ENCODE measurements at places on chromosomes 7 and 10.

- no peak for DNase-seq
Measured at GRCh38 chr10:93813507-93814465, 56.0 kb downstream of the LGI1 start.

GRCh38 chr10:132166216-132166950, 20.4 kb upstream of the DPYSL4 start:
- DNase-seq, result no peak

DNA sequence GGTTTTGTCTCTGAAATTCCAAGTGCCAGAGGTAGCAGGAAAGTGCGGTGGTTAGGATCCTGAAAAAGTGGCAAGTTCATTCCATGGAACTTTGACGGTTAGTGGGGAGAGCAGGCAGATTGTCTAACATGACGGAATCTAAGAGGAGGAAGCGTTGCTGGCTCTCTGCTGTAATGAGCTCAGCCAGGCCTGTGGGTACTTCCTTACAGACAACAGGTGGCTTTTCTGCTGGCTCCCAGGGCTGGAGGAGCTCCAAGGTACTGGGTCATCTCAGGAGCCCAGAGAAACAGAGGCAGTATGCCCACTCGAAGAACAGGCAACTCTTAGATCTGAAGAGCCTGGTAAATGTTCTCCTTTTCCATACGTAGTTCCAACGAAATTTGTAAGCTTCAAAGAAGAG, 3.1 kb upstream of the AIFM2 start:
- no peak for DNase-seq

- DNase-seq, result no peak
Measured at GRCh38 chr10:14332903-14333302, 2.2 kb upstream of the FRMD4A start.

DNA sequence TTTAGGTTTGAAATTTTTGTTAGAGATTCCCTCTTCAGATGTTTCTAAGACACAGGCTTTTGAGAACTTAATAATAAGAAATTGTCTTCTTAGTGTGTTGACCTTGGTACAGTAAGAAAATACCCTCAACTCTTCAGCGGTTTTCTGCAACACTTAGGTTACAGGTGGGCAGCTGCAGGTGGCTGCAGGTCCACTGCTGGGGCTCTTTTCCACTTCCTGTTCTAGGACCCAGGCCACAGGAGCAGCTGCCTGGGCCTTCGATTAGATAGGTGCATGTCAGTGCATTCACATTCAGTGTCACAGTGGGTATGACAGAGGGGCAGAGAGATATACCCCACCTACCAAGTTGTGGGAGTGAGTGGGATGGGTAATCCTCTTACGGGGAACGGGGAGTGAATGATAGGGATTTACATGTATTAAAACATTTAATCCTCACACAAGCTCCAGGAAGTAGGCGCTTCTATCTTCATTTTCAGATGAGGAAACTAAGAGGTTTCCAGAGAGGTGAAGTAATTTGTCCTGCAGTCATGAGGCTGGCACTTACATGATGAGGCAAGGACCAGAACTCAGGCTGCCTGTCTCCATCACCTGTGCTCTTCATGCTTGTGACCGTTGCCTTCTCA, 20.2 kb upstream of the SUV39H2 start:
- no peak for DNase-seq

DNA sequence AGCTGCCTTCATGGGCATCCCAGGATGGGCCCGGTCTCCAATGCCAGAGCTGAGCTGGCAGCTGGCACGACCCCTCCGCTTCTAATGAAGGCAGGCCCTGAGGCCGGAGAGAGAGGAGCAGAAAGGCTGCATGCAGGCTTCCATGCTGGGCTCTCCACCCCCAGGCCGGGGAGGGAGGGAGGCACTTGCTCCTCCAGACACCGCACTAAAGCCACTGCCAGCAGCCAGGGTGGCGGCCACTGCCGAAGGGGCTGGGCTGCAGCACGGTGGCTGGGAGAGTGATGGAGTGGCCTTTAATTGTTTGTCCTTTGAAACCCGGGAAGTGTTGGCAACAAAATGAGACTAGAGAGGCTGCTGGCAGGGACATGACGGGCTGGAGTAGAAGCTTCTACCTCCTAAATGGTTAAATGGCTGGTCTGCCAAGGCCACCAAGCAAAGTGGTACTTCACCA, 236.5 kb downstream of the SKAP2 start:
- no peak for DNase-seq

DNA sequence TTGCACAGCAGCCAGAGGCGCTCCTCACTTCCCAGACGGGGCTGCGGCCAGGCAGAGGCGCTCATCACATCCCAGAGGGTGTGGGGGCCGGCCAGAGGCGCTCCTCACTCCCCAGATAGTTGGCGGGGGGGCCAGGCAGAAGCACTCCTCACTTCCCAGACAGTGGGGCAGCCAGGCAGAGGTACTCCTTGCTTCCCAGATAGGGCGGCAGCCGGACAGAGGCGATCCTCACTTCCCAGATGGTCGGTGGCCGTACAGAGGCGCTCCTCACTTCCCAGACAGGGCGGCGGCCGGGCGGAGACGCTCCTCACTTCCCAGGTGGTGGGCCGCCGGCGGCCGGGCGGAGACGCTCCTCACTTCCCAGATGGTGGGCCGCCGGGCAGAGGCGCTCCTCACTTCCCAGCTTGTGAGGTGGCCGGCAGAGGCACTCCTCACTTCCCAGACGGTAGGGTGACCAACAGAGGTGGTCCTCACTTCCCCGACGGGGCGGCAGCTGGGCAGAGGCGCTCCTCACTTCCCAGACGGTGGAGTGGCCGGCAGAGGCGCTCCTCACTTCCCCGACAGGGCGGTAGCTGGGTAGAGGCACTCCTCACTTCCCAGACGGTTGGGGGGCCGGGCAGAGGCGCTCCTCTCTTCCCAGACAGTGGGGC, 26.5 kb downstream of the CCNY start:
- no peak for DNase-seq

GRCh38 chr10:95422233-95422632, 131.4 kb upstream of the PDLIM1 start:
- DNase-seq, result no peak
